ENCODE measurements at places on chromosomes 3 and 15.

GRCh38 chr15:32735989-32736700 lies 18.3 kb downstream of the GREM1 start:
- no peak for DNase-seq
- no peak overlapping the region for H3K4me3 ChIP-seq

DNA sequence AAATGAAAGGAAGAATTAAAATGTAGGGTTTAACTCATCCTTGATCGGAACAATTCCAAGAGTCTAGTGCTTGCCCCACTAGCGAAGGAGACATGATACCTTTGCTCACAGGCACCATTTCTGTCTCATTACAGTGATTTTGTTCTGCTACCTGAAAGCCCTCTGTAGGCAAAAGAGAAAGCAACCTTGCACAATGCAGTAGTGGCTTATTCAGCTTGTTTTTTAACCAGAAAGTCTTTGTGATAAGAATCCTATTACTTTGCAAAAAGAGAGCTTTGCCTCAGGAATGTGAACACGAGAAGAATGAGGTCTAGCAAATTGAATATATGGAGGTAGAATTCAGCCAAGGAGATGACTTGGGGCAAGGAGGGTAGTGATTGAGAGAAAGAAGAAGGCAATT lies 684.4 kb downstream of the GRM7 start:
- no peak overlapping the region for H3K4me3 ChIP-seq
- H3K27ac ChIP-seq, result no peak overlapping the region
- no peaks in the 10 kb centered on the region for H3K4me1 ChIP-seq
- no peak for DNase-seq
- no peaks in the 10 kb centered on the region for H3K36me3 ChIP-seq
- H3K27me3 ChIP-seq, result no peaks in the 10 kb centered on the region

DNA sequence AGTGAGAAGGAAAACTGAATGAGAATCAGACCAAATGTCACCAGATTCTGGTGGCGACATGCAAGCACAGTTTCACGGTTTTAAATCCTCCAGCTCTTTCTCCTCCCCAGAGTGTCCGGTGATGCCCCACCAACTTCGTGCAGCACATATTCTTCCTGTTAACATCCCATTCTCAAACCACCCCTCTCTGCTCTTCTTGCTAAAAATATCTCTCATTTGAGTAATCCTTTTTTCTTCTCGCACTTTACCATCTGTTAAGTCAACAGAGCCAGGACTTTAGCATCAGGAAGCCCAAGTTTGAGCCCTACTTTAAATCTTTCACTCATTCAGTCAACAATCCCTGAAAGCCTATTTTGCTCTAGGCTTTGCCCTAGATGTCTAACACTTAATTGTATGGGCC lies 68.2 kb upstream of the VGLL4 start:
- no peak overlapping the region for H3K4me3 ChIP-seq
- DNase-seq, result no peak
- H3K4me1 ChIP-seq, result no peaks in the 10 kb centered on the region
- H3K27ac ChIP-seq, result no peak overlapping the region

- H3K4me1 ChIP-seq, result peaks cover 19% of the 10 kb centered on the region
- no peaks in the 10 kb centered on the region for H3K36me3 ChIP-seq
- no peak overlapping the region for H3K4me3 ChIP-seq
- H3K27ac ChIP-seq, result no peak overlapping the region
- no peaks in the 10 kb centered on the region for H3K27me3 ChIP-seq
Observed at GRCh38 chr3:141274411-141275031, 42.9 kb downstream of the PXYLP1 start.

- no peak overlapping the region for H3K27ac ChIP-seq
- H3K4me1 ChIP-seq, result no peaks in the 10 kb centered on the region
- no peaks in the 10 kb centered on the region for H3K27me3 ChIP-seq
- no peaks in the 10 kb centered on the region for H3K36me3 ChIP-seq
- no peak overlapping the region for H3K4me3 ChIP-seq
Observed at GRCh38 chr15:58136731-58137130, 1.4 kb upstream of the AQP9 start.

GRCh38 chr3:18127174-18127858 lies 297.8 kb downstream of the SATB1 start:
- H3K4me1 ChIP-seq, result no peaks in the 10 kb centered on the region
- DNase-seq, result no peak
- H3K27ac ChIP-seq, result no peak overlapping the region
- no peaks in the 10 kb centered on the region for H3K36me3 ChIP-seq
- H3K4me3 ChIP-seq, result no peak overlapping the region
- no peaks in the 10 kb centered on the region for H3K27me3 ChIP-seq

Measured in effector memory CD4-positive, alpha-beta T cell (primary cell).